ENCODE measurements at places on chromosomes 4 and X.

- no peak for DNase-seq
These were observed 35.0 kb downstream of the PROM1 start for GRCh38 chr4:16048619-16049419.

DNA sequence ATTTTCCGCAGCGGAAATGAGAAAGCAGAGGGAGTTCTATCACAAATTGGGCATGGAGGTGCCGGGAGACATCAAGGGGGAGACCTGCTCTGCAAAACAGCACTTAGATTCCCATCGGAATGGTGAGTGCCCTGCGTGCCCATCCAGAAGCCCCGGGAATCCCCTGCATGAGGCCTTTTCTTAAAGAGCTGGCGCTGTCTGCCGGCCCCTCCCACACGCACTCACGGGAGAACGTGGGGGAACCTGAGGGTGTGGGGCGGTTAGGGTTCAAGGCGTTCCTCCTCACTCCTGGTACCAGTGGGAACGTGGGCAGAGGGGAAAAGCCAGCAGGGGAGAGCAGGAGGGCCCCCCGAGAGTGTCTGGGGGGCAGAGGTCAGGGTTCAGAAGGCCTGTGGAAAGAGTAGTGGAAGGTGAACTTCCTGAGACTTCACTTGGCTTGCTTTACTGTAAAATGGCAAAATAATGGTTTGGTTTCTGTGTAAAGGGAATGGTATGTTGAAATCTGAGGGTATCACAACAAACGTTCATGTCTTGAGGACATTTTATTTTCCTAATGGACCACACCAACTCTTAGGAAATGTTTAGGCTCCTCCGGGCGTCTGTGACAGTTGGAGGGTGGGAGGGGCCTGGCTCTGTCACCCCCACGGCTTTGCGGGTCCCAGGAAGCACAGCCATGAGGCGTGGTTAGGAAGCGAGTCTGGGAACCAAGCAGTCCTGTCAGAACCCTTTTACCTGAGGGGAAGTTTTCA lies 38.0 kb downstream of the PCGF3 start:
- no peak for DNase-seq

DNA sequence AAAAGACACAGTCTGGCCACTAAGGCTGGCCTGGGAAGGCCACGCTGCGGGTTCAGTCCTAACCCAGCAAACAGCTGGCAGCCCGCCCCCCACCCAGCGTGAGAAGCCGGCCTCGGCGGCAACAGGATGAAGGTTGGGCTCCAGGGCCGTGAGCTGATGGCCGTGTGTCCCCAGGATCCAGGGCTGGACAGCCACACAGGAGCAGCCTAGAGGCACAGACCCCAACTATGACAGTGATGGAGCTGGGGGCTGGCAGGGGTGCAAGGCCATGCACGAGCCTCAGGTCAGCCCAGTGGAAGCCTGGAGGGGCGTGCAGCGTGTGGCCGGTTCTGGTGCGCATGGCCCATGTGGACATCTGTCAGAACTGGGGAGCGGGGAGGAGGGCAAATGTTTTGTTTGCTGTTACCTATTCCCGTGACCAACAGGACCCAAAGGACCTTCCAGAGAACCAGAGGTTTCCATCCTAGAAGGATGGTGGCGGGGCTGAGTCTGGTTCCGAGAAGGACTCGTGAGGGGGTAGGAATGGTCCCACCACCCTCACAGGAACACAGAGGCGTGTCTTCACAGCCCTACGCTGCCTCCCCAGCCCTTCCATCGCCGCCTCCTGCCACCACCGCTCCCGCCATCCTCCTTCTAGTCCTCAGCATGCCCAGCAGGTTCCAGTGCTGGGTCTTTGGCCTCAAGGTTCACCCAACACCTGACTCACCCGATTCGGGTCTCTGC lies 46.5 kb downstream of the ZFYVE28 start:
- DNase-seq: no peak

DNA sequence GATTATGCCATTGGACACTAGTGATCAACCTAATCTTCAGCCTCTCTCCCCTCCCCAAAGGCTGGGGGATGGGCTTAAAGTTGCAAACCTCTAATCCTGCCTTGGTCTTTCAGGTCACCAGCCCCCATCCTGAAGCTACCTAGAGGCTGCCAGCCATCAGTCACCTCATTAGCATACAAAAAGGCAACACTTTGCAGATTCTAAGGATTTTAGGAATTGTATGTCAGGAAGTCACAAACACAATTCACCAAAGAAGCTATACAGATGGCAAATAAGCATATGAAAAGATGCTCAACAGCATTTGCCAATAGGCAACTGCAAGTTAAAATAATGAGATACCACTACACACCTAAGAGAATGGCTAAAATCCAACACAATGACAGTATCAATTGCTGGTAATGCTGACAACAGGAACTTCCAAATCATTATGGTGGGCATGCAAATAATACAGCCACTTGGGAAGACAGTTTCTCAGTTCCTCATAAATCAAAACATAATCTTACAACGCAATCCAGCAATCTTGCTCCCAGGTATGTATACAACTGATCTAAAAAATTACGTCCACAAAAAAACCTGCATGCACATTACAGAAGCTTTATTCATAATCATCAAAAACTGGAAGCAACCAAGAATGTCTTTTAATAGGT lies 9.0 kb upstream of the PIM2 start:
- no peak for DNase-seq

- peak; percentile 44 for DNase-seq
These were observed 196.0 kb upstream of the PSAPL1 start for GRCh38 chr4:7630568-7631287.

GRCh38 chr4:86924811-86925210 lies 10.0 kb upstream of the AFF1 start:
- DNase-seq: no peak

DNA sequence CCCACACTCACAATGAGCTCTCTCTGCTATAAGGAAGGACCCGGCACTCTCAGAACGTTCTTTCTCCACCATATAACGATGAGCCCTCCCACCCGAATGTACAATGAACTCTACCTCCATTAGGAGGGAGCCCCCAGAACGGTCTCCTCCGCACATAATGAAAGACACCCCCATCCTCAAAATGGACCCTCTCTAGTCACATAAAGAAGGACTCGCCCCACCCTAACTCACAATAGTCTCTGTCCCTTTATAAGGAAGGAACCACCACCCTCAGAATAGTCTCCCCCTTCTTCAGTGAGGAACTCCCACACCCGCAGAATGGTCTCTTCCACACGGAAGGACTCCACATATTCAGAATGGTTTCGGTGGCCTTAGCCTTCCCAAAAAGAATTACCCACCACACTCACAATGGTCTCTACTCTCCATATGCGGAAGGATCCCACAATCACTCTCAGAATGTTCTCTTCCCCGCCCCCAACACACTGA lies 477 bp downstream of the SLC35A2 start:
- DNase-seq: no peak

- no peak for DNase-seq
These were observed 63.9 kb downstream of the PPP3CA start for GRCh38 chr4:101283434-101283833.

DNA sequence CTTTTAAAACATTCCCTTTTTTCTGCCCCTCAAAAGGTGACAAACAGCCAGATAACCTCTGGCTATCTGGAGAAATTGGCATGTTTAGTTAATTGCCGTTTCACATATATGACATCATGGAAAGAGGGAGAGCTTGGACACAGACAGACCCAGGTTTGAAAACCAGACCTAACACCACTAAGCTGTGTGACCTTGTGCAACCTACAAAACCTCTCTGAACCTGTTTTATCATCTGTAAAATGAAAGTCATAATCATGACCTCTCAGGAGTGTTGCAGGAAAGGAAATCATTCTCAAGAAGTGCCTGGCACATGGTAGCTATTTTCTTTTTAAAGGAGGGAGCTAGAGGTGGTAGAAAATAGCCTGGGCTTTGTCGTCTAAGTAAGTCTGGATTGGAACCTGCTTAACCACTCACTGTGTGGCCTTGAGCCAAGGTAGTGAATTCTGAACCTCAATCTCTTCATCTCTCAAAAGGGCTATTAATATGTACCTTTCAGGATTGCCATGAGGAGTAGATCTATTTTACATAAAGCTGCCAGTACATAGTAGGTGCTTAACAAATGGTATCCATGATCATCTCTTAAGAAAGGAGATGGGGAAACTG lies 363.5 kb downstream of the BCOR start:
- DNase-seq: peak; percentile 14

- no peak for DNase-seq
These were observed 41.8 kb downstream of the FNIP2 start for GRCh38 chr4:158810487-158811215.

DNA sequence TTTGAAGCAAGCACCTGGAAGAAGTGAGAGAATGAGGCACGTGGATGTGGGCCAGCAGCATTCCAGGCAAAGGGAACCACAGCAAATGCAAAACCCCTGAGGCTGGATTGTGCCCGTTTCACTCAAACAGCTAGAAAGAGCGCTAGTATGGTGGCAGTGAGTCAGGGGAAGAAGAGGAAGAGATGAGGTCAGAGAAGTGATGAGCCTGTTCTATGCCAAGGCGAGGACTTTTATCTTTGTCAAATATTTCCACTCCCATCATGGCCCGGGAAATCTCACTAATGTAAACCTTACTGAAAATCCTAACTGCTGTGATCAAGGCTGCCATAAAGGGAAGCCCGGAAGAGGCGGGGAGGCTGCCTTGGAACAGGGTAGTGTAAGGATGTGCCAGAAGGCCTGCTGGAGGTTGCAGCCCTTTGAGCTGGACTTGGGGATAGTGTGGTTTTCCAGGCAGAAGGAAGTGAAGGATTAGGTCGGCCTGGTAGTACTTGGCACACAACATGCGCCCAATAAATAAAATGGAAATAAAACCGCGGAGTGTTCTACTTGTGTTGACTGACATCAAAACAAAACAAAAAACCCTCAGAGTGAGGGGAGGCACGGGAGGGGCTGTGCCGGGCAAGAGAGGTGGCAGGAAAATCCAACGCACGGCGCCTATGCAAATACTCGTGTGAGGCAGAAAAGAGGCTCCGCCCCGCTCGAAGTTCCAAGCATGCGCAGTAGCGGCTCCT lies 1.2 kb upstream of the CDK16 start:
- DNase-seq: peak; percentile 68

- peak; percentile 35 for DNase-seq
These were observed 28.6 kb downstream of the MAGEB1 start for GRCh38 chrX:30275498-30275897.

DNA sequence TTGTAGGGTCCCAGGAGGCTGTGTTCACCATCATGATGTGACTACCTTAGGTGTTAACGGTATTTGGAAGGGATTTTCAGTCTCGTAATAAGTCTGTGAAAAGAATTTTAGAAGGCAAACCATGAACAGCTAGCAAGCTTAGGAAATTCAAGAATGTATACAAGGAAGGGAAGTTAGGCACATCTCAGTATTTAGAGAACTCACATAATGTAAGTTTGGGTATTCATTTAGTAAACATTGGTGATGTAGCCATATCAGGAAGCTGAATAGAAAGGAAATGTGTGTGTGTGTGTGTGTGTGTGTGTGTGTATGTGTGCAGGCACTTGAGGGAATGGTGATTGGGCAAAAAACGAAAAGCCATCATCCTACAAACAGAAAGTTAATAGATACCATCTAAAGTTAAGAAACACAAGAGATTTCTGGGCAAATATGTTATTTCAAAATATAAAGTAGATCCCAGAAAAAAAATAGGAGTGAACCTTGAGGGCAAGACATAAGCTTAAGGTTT lies 34.7 kb upstream of the PRKX start:
- no peak for DNase-seq

GRCh38 chr4:99593781-99594641 lies 19.4 kb downstream of the MTTP start:
- no peak for DNase-seq

DNA sequence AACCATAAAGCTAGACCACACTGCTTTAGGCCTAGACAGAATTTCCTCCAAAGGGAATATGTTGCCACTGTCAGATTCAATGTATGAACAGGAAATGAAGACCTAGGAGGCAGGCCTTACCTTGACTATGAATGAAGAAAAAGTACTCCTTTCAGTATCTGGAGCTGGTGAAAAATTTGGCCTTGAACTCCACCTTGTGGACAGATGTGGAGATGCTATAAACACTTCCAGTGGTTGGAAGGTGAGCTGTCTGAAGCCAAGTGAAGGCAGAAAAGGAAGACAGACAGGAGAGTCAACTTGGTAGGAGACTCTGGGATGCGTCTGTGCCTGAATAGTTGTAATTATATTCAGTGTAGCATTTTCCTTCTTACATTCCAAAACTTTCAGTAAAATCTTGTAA lies 17.2 kb downstream of the SPIN3 start:
- peak; percentile 51 for DNase-seq

DNA sequence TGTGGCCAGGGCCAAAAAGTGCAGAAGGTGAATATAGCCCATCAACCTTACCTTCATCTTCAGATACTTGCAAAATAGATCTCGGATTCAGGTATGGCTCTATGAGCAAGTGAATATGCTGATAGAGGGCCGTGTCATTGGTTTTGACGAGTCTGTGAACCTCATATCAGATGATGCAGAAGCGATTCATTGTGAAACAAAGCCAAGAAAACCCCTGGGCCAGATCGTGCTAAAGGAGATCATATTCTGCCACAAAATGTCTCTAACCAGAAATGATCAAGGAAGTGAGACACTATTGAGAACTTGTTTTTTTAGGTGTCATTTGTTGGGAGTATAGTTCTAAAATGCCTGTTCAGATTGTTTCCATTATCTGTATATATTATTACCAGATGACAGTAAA lies 48.3 kb downstream of the PDK3 start:
- no peak for DNase-seq

DNA sequence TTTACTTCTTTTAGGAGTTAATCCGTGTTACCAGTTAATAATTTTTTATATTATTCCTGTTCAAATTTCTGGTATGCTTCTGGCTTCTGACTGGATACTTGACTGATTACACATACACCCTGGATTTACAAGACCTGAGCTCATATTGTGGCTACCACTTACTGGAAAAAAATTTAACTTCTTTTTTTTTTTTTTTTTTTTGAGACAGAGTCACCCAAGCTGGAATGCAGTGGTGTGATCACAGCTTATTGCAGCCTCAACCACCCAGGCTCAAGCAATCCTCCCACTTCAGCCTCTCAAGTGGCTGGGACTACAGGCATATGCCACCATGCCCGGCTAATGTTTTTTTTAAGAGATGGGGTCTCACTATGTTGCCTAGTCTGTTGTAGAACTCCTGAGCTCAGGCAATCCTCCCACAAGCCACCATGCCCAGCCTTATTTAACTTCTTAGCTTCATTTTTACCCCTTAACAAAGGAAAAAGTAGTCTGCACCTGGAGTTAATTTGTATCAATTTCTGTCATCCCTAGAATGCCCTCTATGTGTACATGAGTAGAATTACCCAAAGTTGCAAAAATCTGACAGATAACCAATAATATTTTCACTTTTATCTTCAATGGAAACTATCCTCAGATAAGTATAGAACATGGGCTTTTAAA lies 50.3 kb downstream of the TMEM165 start:
- DNase-seq: no peak

GRCh38 chrX:55710701-55711100 lies 6.8 kb upstream of the RRAGB start:
- DNase-seq: no peak

GRCh38 chr4:150722908-150723362 lies 141.0 kb downstream of the MAB21L2 start:
- no peak for DNase-seq

DNA sequence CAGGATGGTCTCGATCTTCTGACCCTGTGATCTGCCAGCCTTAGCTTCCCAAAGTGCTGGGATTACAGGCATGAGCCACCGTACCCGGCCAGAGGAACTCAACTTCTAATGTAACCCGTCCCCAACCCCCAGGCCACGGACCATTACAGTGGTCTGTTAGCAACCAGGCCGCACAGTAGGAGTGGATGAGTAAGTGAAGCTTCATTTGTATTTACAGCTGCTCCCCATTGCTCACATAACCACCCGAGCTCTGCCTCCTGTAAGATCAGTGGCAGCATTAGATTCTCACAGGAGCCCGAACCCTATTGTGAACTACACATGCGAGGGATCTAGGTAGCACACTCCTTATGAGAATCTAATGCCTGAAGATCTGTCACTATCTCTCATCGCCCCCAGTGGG lies 119.6 kb downstream of the SHROOM3 start:
- DNase-seq: no peak
